ENCODE measurements at places on chromosomes 2 and 18. TPM values are rescaled to one million over a fixed set of nuclear protein-coding genes. Genes with fewer than 3 reads are reported as not detected.

Gene AGPS
- 41.2 TPM for total RNA-seq

Gene MYO7B
- total RNA-seq, result 11.3 TPM

Gene CTAGE1
- total RNA-seq, result 1.3 TPM

Gene OXER1
- not detected for total RNA-seq

Gene RALB
- 88.4 TPM for total RNA-seq

Gene PPIG
- 20.4 TPM for total RNA-seq

Gene CYP1B1
- total RNA-seq, result 1.2 TPM

Gene TXNDC2
- total RNA-seq, result 0.10 TPM

Gene ASAP2
- total RNA-seq, result 46.7 TPM
